GOT3 (cell line): ENCODE measurements at places on chromosomes 2 and 18.

GRCh38 chr18:22552899-22553460, 135.3 kb upstream of the CTAGE1 start:
- no peak for DNase-seq

- no peak for DNase-seq
Observed at GRCh38 chr2:42792583-42793333, at the start of gene HAAO. Gene HAAO (minus strand): TSS chr2:42792583. CDS start chr2:42792536, 47 bp downstream.

- DNase-seq = no peak
Observed at GRCh38 chr2:99086385-99086784, 55.1 kb upstream of the C2orf15 start.

GRCh38 chr2:444937-445884, 157.3 kb upstream of the ALKAL2 start:
- no peak for DNase-seq

DNA sequence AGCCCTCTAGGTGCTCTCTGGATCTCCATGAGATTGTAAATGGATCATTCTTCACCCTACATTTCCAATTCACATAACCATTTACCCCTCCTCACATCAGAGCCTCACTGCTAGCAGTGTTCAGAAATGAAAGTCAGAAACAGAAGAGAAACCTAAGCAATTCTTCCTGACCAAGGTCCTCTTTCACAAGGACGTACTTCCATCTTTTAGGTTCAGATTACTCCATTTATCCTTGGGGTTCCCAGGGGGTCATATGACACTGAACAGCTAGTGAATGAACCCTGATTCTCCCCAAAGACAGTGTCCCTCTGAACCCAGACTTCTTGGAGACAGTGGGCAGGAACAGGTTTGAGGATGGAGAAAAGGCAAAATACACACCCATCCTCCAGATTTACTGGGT, 12.9 kb upstream of the MARCO start:
- no peak for DNase-seq

DNA sequence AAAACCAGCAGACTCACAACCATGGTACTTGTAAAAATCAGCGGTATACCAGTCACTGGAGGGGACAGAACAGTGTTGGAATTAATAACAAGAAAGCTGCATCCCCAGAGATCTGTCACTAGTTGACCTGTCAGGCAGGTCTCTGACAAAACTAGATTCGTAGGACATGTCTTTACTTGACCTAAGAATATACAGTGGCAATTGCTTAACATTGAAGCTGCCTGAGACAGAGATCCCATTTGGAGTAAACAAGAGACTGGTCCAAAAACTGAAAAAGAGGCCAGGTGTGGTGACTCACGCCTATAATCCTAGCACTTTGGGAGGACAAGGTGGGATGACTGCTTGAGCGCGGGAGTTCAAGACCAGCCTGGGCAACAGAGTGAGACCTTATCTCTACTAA, 7.2 kb upstream of the SS18 start:
- DNase-seq = no peak

- no peak for DNase-seq
Observed at GRCh38 chr2:33020883-33021282, 74.1 kb downstream of the LTBP1 start.

GRCh38 chr2:9830685-9831410, 12.4 kb upstream of the TAF1B start:
- no peak for DNase-seq

DNA sequence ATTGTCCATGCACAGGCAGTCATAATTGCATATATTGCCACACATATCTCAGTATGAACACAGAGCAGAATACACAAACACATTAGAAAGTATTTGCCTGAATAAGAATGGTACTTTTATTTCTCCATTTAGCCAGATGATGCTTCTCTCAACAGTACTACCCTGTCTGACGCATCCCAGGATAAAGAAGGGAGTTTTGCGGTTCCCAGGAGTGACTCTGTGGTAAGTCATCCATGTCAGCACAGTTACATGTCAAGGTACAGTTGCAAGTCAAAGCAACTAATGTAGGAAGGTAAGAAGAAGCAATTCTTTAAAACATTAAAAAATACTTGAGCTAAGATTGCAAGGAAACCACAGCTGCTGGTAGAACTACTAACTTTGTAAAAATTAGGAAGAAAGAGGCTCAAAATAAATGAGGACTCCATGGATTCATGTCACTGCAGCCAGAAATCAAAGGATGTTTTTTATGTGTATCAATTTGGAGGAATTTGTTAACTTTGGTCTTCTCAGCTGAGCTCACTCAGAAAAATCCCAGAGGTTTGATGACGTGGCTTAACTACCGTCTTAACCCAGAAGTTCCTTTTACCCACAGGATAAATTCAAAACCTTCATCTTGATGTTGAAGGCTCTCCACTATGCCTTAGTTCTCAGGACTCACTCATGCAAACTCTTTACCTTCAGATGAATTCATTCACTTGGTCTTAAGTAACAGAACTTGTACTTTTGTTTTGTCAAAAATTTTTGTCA, 130.3 kb downstream of the ARHGAP28 start:
- no peak for DNase-seq

- DNase-seq = no peak
Observed at GRCh38 chr2:44920751-44921150, 20.8 kb upstream of the SIX3 start.

DNA sequence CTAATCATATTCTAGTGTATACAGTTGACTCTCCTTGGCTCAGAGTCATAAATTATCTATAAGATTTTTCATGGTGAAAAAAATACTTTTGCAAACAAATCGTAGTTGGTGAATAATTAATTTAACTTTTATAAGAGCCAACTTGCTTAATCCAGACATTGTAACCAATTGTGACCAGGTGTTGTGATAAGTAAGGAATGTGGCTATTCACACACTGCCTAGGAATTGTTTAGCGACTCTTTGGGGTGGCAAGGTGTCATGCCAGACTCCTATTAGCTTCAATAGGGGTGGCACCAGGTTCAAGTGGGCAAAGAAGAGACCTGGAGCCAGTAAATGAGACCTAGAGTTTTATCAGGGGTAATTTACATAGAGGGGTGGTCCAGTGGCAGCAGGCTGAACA, 344.7 kb upstream of the PKDCC start:
- no peak for DNase-seq

DNA sequence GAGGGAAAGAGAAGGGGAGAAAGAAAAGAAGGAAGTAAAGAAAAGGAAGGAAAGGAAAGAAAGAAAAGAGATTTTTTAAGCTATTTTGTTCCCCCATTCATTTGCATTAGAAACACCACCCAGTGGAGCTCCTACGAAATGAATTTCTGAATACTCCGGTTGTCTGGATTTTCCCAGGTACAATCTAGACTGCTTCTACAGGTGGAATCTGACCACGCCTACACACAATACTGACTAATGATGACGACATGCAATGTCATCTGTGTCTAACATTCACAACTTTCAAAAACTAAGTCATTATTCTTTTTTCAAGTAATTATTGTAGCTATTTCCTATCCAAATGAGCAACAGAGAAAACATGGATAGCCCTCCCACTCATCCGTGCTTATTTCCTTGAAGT, 121.7 kb downstream of the ZNF516 start:
- DNase-seq = no peak

DNA sequence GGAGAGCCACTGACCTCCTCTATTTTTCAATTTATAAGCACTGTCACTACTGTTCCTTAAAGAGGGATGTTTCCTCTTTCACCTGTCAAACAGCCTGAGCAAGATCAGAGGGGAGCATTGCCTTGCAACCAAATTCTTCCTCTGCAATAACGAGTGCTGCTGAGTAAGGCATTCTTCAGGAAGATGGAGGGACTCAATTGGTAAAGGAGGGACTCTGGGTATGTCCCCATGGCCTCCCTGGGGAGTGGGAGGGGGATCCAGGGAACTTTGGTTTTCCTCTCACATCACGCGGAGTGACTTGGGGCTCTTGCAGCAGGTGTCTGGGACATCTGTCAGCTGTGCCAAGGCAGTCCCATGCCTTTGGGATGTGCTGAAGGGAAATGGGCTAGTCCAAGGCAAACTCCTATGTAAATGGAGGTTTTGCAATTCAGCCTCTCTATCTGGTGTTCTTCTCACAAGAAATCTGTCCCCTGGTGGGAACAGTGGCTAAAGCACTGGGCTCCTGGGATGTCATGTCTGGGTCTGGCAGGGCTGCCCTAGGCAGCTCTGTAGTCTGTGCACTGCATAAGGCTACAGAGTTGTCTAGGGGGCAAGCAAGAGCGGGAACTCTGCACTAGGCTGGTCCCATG, 14.4 kb upstream of the HES6 start:
- DNase-seq = no peak

DNA sequence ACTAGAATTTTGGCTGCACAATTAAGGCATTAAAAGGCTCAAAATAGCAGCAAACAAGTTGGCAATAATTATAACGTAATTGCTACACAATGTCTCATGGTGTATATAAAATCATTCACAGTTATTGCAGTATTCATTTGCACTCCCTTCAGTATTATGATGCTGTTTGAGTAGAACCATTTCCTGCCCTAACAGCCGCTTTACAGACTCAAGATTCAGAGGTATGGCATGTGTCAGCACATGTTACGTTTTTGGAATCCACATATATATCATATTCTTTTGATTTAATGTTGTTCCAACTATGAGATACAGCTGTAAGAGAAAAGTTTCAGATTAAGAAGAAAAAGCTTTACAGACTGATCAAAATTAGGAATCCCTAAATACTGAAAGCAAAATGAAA, 56.3 kb upstream of the NCKAP5 start:
- DNase-seq = no peak

GRCh38 chr2:83251321-83251872, 1207.7 kb downstream of the SUCLG1 start:
- no peak for DNase-seq

DNA sequence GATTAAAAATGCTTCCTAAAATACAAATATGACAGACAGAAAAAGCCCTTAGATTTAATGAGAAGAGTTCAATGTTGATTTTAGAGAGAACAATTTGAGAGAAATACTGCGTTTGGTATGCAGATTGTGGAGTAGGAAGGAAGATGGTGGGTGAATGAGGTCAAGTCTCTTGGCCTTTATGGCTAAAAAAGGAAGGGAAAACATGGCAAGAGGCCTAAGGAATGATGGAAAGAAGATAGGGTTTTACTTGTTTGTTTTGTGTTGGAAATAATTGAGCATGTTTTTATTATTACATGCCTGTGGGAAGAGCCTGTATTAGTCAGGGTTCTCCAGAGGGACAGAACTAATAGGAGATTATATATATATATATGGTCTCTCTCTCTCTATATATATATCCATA, 318.1 kb downstream of the TRIB2 start:
- no peak for DNase-seq

DNA sequence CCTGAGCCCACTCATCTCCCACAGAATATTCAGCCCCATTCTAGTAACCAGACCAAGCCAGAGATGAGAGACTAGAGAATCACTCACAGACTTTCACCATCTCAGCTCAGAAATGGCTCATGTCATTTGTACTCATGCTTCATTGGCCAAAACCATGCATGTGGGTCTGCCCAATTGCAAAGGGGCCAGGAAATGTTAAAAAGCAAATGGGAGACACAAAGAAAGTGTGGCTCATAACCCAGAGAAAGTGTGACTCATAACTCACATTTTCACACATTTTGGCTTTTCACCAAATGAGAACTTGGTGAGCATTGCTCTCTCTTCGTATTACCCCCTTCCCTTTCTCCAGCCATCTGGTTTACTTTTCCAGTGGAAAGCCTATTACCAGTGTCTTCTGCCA, 66.2 kb downstream of the MDH1 start:
- DNase-seq = no peak

DNA sequence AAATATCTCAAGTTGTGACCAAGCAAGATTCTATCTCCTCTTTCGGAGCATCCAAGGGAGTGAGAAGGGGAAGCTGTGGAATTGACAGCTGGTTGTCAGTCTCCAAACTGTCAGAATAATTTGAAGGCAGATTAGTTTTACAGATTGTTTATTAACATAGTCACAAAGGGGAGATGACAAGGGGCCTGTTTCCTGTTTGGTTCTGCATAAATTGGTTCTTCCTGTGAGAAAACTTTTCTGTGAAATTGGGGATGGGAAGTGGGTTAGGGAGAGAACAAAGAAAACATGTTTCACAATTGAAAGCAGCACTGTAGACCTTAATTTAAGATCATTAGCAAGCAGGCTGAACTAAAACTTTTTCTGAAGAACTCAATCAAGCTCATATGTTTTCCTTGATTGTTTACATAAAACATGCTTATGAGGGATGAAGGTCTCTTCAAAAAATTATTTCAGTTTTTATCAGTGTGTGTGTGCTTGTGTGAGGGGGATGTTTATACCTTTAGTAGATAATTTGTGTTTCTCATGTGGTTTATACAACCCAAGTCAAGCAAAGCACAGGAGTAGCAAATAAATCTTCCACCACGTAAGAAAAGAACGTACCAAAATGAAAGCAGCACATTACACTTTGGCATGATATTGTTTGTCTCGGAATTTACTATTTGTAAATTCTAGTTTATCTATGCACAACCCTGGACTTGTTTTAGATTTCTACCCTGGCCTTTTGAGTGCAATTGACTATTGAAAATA, 604.9 kb upstream of the CDH2 start:
- no peak for DNase-seq

GRCh38 chr2:37414470-37414949, 70.1 kb downstream of the QPCT start:
- no peak for DNase-seq

GRCh38 chr2:77866661-77867060, 344.5 kb upstream of the LRRTM4 start:
- DNase-seq = no peak

DNA sequence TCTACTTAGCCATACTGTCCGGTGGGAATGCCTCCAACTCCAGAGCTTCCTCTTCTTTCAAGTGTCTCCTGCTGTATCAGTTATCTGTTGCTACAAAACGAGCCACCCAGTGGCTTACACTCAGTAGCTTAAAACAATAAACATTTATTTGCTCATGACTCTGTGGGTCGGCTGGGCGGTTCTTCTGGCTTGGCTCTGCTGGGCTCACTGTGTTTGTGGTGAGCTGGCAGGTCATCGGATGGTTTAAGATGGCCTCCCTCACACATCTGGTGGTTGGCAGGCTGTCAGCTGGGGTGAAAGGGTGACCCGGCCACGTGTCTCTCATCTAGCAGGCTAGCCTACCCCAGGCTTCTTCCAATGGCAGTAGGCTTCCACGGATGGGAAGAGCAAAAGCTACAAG, 122.4 kb upstream of the SLC1A4 start:
- DNase-seq = peak; percentile 29
